T-helper 17 cell (primary cell): ENCODE measurements at places on chromosomes 7 and 10.

- DNase-seq, result no peak
These were observed 16.9 kb upstream of the GGCT start for GRCh38 chr7:30521532-30521931.

GRCh38 chr7:77954773-77955555, 156.4 kb downstream of the PHTF2 start:
- DNase-seq, result no peak

DNA sequence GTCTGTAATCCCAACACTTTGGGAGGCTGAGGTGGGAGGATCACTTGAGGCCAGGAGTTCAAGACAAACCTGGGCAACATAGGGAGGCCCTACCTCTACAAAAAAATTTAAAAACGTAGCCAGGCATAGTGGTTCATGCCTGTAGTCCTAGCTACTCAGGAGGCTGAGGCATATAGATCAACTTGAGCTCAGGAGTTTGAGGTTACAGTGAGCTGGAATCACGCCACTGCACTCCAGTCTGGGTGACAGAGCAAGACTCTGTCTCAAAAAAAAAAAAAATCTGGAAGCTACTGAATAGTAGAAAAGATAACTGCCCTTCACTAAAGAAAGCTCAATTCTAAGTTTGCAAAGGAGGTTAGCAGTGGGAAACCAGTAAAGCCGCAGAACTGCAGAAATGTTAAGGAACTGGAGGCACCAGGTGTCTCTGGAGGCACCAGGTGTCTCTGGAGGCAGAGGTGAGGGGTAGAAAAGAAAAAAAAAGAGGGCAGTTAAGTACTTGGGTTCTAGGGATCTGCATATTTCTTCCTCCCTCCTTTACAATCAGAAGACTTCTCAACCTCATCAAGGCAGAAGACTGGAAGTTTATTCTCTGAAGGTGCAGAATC, 56.5 kb downstream of the RNLS start:
- no peak for DNase-seq

GRCh38 chr7:143408686-143409561, at the start of gene EPHA1:
EPHA1 (minus strand) TSS chr7:143408856; CDS start chr7:143408805, 51 bp downstream.
- DNase-seq, result peak; percentile 60

GRCh38 chr7:133911724-133912123, 215.4 kb upstream of the LRGUK start:
- DNase-seq, result no peak

DNA sequence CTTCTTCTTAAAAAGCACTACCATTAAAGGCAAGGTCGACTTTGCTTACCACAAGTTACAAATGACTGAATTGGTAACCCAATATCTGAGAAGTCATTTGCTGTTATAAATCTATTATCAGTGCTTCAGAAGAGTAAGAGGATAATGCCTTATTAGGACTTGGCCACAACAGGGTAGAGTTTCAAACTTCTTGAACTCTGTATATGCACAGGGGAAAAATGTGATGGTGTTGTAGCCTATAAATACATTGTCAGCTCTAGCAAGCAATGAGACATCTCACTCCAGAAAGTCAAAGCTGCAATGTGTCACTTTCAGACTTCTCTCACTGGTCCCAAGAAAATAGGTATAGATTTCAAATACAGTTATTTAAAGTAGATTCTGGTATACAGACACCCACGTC, 9.3 kb downstream of the TFEC start:
- no peak for DNase-seq

- DNase-seq, result no peak
These were observed 2.2 kb upstream of the LOXL4 start for GRCh38 chr10:98270073-98270740.

GRCh38 chr7:11430841-11431240, 401.2 kb downstream of the THSD7A start:
- no peak for DNase-seq

DNA sequence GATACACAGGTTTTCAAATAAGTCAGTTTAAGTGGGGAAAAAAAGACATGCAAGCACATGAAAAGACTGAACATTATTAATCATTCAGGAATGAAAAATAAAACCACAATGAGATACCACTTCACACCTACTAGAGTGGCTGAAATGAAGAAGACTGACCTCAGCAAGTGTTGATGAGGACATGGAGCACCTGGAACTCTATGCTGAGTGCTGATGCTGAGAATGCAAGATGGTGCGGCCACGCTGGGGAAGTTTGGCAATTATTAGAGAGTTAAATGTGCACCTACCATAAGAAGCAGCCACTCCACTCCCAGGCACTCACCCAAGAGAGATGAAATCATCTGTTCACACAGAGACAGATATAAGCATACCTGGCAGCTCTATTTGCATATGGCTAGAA, 32.9 kb upstream of the ELFN1 start:
- DNase-seq, result no peak

GRCh38 chr7:17654940-17655339, 285.4 kb downstream of the SNX13 start:
- no peak for DNase-seq

- DNase-seq, result no peak
These were observed 11.1 kb upstream of the PRKG1 start for GRCh38 chr10:51063166-51063565.

- DNase-seq, result no peak
These were observed 27.1 kb upstream of the TNRC18 start for GRCh38 chr7:5450549-5451327.

DNA sequence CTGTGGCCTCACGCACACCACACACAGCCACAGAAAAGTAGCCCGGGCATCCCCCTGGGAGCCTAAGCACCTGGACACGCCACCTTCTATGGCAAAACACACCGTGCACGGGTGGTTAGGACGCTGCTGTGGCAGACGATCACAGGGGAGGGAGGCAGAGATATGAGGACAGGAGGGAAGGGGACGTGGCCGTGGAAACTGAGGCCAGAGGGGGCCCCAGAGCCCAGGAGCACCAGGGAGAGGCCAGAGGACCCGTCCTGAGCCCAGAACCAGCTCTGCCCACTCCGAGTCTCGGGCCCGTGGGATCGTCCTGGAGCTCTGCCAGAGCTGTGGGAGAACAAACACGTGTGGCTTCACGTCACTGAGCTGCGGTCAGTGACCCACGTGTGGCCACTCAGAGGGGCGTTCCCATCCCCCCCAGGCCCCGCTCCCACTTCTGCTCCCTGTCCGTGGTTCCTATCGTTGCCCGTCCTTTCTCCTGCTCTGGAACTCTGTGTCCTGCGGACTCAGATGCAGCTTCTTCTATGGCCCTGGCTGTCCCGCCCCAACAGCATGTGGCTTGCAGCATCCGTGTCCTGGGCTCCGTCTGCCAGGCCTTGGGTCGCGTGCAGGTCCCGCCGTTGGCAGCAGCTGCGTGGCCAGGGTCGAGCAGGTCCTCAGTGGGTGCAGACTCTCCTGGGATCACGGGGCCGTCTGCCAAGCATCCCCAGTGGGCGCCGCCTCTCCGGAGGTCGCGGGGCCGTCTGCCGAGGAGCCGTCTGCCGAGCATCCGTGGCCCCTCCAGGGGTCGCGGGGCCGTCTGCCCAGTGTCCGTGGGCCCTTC, 31.0 kb downstream of the GET4 start:
- DNase-seq, result no peak

- DNase-seq, result no peak
These were observed 800.9 kb upstream of the MBL2 start for GRCh38 chr10:53573498-53573897.

DNA sequence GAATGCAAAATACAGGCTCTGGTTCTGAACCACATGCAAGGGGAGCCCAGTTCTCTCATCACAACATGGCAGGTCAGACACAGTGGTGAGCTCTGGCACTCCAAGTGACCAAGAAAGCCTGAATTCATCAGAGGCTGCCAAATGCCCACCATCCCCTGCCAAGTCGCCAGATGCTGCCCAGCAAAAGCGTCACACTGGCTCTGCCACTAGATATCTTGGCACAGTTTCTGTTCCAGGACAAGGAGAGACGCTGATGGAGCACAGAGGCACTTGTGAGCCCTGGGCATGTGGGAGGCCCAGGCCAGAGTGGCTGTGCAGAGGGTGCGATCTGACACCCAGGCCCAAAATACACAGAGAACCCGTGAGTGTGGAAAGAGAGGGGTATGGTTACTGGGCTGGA, 57.8 kb downstream of the GAD2 start:
- no peak for DNase-seq

GRCh38 chr7:71424166-71425035, 292.5 kb downstream of the GALNT17 start:
- DNase-seq, result no peak

GRCh38 chr10:81704596-81704995, 170.4 kb upstream of the NRG3 start:
- DNase-seq, result no peak

DNA sequence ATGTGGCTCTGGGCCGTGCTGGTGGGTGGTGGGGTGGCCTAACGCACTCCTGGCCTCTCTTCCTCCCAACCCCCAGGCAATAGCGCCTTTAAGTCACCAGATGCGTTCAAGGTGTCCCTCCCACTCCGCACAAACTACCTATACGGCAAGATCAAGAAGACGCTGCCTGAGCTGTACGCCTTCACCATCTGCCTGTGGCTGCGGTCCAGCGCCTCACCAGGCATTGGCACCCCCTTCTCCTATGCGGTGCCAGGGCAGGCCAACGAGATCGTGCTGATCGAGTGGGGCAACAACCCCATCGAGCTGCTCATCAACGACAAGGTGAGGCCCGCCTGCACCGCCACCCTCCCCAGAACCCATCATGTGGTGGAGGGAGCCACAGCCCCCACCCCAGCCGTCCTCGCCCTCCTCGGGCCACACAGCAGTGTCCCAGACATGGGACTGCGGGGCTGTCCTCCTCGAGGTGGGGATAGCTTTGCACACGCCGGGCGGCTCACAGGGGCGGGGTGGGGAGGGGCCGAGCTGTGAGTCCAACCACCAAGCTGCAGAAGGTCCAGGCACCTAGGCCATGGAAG, 7.8 kb downstream of the NPTX2 start:
- DNase-seq, result no peak

GRCh38 chr10:77175631-77176222, 461.9 kb downstream of the KCNMA1 start:
- DNase-seq, result no peak

DNA sequence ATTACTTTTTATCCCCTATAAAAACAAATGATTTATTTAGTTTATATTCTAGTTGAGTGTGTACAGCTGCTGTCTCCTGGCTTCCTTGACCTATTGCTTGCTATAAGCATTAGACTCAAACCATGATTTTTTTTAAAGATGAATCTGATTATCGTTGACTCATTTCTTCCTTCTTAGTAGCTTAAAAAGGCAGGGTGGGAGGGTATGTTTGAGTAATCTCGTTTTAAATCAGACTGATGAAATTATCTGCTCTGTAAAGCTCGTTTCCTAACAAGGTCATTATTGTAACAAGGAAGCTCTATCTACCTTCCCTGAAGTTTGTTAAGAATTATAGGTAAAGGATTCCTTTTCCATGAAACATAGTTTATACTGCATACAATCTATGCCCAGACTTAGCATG, 276.3 kb upstream of the KCND2 start:
- DNase-seq, result no peak

DNA sequence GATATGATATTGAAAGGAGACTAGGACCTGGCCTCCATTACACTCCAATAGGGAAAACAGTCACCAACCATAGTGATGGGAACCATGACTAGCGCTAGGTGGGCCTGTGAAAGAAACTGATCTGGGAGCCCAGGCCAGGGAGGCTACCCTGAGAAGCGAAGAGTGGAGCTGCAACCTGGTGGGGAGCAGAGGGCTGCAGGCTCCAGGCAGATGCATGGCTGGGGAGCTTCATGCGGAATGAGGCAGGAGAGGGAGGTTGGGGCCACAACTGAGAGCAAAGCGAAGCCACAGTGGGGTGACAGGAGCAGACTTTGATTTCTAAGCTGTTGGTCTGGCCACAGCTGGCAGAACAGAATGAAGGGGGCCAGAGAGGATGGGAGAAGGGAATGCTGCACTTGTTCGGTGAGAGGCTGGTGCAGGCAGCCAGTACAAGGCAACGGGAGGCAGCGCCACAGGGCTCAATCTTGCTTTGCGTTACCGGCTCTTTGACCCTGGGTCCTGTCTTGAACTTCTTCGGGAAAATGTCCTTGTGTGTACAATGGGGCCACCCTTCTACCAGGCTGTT, 88.4 kb downstream of the TACC2 start:
- no peak for DNase-seq

GRCh38 chr7:7704867-7705266, 13.5 kb downstream of the RPA3 start:
- DNase-seq, result no peak

- DNase-seq, result no peak
These were observed 105.7 kb downstream of the DNAJB6 start for GRCh38 chr7:157442456-157442855.

DNA sequence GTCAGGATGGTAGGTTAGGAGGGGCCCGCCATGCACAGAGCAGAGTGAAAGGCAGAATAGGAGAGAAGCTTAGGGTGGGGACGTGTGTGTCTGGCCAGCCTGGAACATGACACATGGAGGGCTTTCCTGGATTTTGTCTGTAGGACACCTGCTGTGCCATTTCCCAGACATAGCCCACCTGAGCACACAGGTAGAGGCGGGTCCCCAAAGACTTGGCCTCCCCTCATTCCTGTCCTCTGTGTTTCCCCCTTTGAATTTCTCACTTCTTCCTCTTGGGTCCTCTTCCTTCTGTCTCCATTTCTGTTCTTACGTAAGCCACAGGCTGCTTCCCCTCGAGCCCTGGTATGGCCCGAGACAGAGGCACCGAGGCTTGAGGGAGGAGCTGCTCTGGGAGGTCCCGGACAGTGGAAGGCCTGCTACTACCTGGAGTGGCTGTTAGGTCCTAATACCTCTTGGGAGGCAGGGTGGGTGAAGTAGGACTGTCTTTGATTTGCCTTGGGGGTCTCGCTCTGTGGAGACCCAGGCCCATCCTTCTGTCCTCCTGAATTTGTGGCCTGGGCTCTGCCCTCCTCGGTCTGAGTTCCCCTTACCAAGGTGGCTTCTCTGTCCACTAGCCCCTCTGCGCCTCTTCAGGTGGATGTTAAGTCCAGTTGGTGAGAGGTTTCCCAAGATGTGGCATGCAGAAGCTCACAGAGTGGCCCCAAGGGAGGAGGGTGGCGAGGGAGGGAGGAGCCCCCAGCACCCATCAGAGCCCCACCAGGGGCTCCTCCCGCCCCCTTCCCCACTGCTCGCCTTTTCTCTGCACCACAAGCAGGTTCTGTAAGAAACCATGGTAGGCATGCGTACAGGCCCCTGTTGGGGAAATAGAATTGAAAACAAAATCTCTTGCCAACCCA, 5.5 kb downstream of the ZNF775 start:
- no peak for DNase-seq

GRCh38 chr7:146826329-146826728, 709.7 kb downstream of the CNTNAP2 start:
- no peak for DNase-seq

- DNase-seq, result no peak
These were observed 32.3 kb downstream of the CHAT start for GRCh38 chr10:49645871-49646870.

GRCh38 chr10:7547206-7547605, 119.6 kb downstream of the ITIH5 start:
- DNase-seq, result no peak

DNA sequence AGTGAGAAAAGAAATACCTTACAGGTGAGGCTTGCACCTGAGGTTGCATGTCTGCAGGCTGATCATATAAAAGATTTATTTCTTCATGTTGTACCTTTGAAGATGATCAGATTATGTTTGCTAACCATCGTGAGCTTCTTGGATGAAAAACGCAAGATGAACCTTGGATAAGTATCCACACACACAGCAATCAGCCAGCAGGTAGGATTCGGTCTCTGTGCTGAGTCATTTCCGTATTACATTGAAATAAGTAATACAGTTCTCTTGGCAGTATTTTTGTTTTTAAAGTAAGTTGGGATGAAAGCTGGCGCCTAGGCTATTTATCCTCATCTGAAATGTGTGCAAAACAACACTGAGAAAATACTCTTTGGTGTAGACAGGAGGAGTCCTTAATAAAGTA, 109.0 kb upstream of the PRKCQ start:
- DNase-seq, result no peak
